ENCODE measurements at places on chromosomes 11 and 22.

DNA sequence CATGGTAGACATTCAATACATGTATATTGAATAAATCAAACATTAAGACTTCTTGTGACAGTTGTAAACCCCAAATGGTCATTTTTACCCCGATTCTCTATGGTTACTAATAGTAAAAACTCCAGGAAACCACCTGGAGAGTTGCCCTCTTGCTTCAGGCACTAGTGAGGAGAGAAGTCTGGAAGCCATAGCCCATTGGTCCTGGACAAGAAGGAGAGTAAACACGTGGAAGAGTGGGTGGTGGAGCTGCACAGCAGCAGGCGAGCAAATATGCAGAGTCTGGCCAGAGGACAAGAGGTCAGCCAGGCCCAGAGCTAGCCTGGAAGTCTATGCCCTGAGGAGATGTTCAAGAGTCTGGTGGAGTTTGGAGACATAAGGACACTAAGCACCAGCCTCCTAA lies 17.7 kb downstream of the DCHS1 start:
- DNase-seq = no peak

DNA sequence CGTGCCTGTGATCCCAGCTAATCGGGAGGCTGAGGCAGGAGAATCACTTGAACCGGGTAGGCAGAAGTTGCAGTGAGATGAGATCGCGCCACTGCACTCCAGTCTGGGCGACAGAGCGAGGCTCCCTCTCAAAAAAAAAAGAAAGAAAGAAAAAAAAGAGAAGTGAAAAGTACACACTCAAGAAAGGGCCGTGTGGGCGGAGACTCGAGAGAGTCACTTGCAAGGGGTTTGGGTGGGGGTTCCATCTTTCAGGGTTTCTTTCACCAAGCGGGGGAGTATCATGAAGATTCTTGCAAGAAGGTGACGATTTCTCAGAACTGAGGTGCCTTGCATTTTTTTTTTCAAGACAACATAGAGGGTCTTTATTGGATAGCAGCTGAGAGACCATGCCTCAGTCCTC lies 4.0 kb upstream of the IFITM5 start:
- DNase-seq = no peak

GRCh38 chr11:31355131-31355530 lies 14.4 kb downstream of the DCDC1 start:
- DNase-seq = no peak

GRCh38 chr11:134399293-134399654 lies 12.8 kb downstream of the B3GAT1 start:
- no peak for DNase-seq

Measured in stimulated activated naive CD8-positive, alpha-beta T cell treated with anti-CD3 and anti-CD28 coated beads, Interleukin-15, amount 100 ng/mL, for 72 hours (primary cell).